Omental fat pad (tissue), 4 donors: ENCODE measurements at places on chromosomes 16 and 17.

GRCh38 chr16:57873218-57873617 lies 70.9 kb upstream of the KIFC3 start:
- no peak for DNase-seq

- no peak for DNase-seq
Measured at GRCh38 chr17:57499648-57500049, 243.3 kb downstream of the MSI2 start.

DNA sequence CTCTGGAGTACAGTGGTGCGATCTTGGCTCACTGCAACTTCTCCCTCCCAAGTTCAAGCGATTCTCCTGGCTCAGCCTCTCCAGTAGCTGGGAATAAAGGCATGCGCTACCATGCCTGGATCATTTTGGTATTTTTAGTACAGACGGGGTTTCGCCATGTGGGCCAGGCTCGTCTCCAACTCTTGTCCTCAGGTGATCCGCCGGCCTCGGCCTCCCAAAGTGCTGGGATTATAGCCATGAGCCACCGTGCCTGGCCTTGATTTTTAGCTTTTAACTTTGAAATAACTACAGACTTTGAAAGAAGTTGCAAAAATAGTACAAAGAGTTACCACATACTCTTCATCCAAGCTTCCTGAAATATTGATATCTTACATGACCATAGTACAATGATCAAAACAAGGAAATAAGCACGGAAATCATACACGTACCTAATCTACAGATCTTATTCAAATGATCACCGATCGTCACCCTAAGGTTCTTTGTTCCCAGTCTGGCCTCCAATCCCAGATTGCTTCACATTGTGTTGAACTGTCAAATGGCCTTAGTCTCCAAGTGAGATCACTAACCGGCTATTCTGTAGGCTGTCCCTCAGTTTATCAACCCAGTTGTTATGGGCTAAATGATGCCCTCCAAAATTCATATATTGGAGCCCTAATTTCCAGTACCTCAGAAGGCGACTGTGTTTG lies 18.4 kb downstream of the NPIPA1 start:
- DNase-seq: no peak

GRCh38 chr17:1515640-1516387 lies 598 bp downstream of the INPP5K start:
- no peak for DNase-seq

DNA sequence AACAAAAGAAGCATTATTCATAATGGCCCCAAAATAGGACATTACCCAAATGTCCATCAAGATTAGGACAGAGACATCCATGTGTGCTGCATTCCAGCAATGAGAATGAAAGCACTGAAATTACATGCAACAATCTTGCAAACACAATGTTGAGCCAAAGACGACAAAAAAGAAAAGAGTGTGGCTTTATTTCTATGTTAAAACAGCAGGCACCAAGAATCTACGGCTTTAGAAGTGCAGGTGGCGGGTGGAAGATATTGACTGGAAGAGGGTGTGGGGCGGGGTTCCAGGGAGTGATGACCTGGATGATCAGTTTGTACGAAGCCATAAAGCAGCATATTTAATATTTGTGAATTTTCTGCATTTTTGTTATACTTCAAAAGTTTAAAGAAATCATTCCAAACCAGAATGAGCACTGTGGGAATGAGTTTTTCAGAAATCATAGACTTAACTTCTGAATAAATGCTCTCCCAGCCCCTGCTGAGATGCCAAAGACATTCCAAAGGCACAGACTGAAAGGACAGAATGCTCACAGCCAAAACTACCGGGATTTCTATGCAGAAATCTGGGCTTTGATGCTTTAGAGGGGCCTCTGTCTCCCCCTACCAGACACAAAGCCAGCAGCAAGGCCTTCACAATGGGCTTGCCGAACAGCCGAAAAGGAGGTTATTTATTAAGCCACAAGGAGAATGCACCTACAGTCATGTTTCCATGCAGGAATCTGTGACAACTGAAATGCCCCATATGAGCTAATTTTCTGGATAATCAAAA lies 361.6 kb downstream of the GRIN2A start:
- no peak for DNase-seq

DNA sequence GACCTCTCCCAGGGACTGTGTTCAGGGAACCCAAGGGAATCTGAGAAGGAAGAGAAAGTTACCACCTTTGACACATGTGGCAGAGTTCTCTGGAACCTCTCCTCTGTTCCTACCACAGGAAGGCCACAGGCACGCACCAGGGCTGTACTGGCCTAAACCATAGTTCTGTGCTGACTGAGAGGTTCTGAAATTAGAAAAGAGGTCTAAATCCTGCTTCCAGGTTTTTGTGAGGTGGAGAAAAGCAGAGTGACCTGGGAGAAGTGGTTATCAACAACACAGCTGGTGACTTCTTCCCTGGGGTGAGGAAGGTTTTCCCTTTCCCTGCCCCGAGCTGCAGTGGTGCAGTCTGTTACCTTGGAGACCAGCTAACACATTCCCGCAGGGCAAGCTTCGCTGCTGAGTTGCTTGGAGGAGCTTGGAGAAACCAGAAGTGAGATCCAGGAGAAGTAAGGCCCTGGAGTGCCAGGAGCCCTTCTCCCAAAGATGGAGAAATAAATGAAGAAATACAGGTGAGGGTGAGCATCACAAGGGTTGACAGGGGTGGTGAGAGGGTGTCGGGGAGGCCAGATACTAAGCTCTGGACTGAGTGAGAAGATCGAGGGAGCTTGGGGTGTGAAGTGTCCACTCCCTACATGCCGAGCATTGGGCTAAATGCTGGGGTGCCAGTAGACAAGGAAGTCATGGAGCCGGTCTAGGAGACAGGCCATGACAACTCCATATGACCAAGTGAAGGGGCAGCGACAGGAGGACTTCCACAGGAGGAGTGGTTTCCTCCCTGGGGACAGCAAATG lies at the start of gene VWA3A:
TSS of gene VWA3A (plus strand) at position 399 of the 791 bp plus-strand sequence. CDS start at position 496, 97 bp downstream.
- no peak for DNase-seq

- no peak for DNase-seq
Measured at GRCh38 chr17:57488856-57489255, 232.5 kb downstream of the MSI2 start.
